ENCODE measurements at places on chromosomes 4 and X.
A peak's percentile ranks its signal among the peaks of the same experiment; 100 is the strongest.

- peak overlapping the region; percentile 99 for H3K27ac ChIP-seq
- peak overlapping the region; percentile 70 for H3K4me3 ChIP-seq
- H3K4me1 ChIP-seq: peaks cover 15% of the 10 kb centered on the region
- no peaks in the 10 kb centered on the region for H3K27me3 ChIP-seq
These were observed 812 bp upstream of the KDM6A start for GRCh38 chrX:44871931-44872820.

GRCh38 chrX:24018809-24019208 is 8.2 kb downstream of the KLHL15 start:
- H3K27ac ChIP-seq: no peak overlapping the region
- DNase-seq: no peak
- H3K36me3 ChIP-seq: peaks cover 2% of the 10 kb centered on the region

DNA sequence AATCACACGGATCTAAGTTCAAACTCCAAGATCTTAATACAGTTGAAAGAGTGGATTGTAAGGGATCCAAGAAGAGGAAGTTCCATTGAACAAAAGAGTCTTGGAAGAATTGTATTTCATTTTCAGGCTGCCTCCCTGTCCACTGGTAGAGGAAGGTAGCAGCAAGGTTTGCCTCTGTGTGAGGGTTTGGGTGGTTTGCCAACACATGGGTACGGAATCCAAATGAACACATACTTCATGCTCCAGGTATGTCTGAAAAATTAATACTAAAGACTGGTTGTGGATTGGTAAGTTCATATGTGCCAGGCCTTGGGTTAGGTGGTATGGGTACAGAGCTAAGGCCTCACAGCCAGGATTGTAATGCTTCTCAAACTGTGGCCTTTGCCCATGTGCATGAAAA is 523.6 kb upstream of the BOD1L1 start:
- H3K27me3 ChIP-seq: no peaks in the 10 kb centered on the region
- no peak overlapping the region for H3K4me3 ChIP-seq
- no peaks in the 10 kb centered on the region for H3K36me3 ChIP-seq
- H3K4me1 ChIP-seq: no peaks in the 10 kb centered on the region

GRCh38 chrX:7100022-7100421 is 47.5 kb upstream of the STS start:
- no peak for DNase-seq
- H3K27me3 ChIP-seq: no peaks in the 10 kb centered on the region
- H3K4me3 ChIP-seq: no peak overlapping the region
- peaks cover 14% of the 10 kb centered on the region for H3K36me3 ChIP-seq
- H3K27ac ChIP-seq: no peak overlapping the region
- no peaks in the 10 kb centered on the region for H3K4me1 ChIP-seq

DNA sequence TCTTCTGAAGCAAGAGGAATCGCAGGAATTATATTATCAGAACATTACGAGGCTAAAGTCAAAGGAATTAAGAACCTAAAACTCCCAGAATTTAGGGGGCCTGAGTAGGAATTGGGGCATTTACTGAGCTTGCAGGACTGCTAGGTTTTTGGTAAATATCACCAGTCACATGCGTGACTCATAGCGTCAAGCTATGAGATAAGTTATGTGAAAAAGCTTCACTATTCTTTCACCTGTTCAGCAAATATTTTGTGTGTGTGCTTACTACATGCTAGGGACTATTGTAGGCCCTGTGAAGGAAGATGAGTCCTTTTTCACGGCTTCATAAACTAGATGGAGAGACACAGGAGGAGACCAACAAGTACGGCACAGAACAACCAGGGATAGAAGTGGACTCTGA is 52.2 kb downstream of the MAGEA10 start:
- no peak overlapping the region for H3K27ac ChIP-seq
- no peaks in the 10 kb centered on the region for H3K27me3 ChIP-seq
- no peaks in the 10 kb centered on the region for H3K4me1 ChIP-seq

GRCh38 chr4:153084980-153085630 is 119.1 kb upstream of the TRIM2 start:
- no peak overlapping the region for H3K27ac ChIP-seq
- peak; percentile 89 for DNase-seq
- no peaks in the 10 kb centered on the region for H3K27me3 ChIP-seq

DNA sequence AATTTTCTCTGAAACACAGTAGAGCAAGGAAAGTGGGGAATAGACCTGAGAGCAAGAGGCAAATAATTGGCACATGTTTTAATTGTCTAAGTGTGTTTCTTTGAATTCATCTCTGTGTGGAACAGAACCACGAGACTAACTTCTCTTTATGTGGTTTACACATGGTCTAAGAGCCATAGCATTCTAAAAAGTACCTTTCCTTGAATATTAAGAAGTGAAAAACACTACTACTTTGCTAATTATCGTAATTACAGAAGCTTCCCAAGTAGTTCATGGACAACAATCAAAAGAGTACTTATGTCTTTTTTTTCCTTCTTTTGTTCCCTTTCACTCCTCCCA is 2.9 kb upstream of the CYBB start:
- H3K36me3 ChIP-seq: no peaks in the 10 kb centered on the region
- no peak overlapping the region for H3K27ac ChIP-seq
- no peaks in the 10 kb centered on the region for H3K27me3 ChIP-seq

DNA sequence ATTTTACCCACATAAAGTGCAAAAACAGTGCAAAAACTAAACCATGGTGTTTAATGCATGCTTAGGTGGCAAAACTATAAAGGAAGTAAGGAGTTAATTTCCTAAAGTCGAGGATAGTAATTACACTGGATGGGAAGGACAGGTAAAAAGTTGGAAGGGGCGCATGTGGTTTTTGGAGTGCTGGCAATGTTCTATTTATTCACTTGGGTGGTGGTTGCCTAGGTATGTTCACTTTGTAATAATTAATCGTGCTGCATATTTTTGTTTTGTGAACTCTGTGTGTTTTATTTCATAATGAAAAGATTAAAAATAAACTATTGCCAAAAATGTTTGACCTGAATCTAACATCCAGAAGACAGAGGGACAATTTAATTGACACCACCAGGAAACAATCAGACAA is 32.1 kb upstream of the SMARCA5 start:
- no peaks in the 10 kb centered on the region for H3K27me3 ChIP-seq
- H3K27ac ChIP-seq: no peak overlapping the region
- no peak overlapping the region for H3K4me3 ChIP-seq
- no peak for DNase-seq

- H3K27ac ChIP-seq: no peak overlapping the region
- no peak for DNase-seq
- no peak overlapping the region for H3K4me3 ChIP-seq
- H3K4me1 ChIP-seq: no peaks in the 10 kb centered on the region
- H3K27me3 ChIP-seq: no peaks in the 10 kb centered on the region
- H3K36me3 ChIP-seq: no peaks in the 10 kb centered on the region
These were observed 23.2 kb downstream of the DIAPH2 start for GRCh38 chrX:96707804-96708203.

DNA sequence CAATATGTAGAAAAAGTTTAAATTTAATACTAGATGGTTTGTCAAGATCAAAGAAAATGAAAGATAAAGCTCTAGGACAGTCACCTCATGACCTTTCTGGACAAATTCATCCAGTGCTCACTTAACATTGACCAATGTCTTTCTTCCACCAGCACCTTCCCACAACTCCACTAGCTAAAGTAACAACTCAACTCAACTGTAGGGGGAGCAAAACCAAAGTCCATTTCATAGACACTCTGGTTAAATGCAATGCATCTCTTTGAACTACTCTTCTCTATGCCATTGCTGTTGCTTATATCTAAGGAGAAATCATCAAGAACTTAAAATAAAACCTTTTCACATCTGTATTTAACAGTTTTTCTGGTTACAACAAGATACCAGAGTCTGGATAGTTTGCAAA is 25.1 kb downstream of the UGT2B4 start:
- DNase-seq: no peak
- H3K27me3 ChIP-seq: no peaks in the 10 kb centered on the region
- H3K36me3 ChIP-seq: no peaks in the 10 kb centered on the region
- no peak overlapping the region for H3K27ac ChIP-seq
- no peak overlapping the region for H3K4me3 ChIP-seq

GRCh38 chr4:25031077-25031621 is 403 bp upstream of the LGI2 start:
- H3K27me3 ChIP-seq: peaks cover 8% of the 10 kb centered on the region
- peak overlapping the region; percentile 61 for H3K4me3 ChIP-seq
- no peaks in the 10 kb centered on the region for H3K36me3 ChIP-seq
- no peak overlapping the region for H3K27ac ChIP-seq

DNA sequence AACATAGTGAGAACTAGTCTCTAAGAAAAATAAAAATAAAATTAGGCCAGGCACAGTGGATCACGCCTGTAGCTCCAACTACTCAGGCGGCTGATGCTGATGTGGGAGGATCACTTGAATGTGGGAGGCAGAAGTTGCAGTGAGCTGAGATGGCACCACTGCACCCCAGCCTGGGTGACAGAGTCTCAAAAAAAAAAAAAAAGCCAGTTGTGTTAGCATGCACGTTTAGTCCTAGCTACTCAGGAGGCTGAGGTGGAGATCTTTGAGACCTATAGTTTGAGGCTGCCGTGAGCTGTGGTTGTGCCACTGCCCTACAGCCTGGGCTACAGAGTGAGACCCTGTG is 2.5 kb downstream of the DCK start:
- no peak overlapping the region for H3K4me3 ChIP-seq
- no peaks in the 10 kb centered on the region for H3K27me3 ChIP-seq
- H3K4me1 ChIP-seq: peaks cover 9% of the 10 kb centered on the region

GRCh38 chr4:170672381-170672965 is 582.7 kb upstream of the AADAT start:
- H3K4me1 ChIP-seq: no peaks in the 10 kb centered on the region
- DNase-seq: no peak
- no peaks in the 10 kb centered on the region for H3K27me3 ChIP-seq
- H3K4me3 ChIP-seq: no peak overlapping the region
- H3K27ac ChIP-seq: no peak overlapping the region

GRCh38 chrX:47991263-47992094 is 12.3 kb downstream of the ZNF182 start:
- no peak for DNase-seq
- no peak overlapping the region for H3K27ac ChIP-seq
- H3K4me3 ChIP-seq: no peak overlapping the region
- H3K27me3 ChIP-seq: peaks cover 3% of the 10 kb centered on the region
- H3K36me3 ChIP-seq: peaks cover 26% of the 10 kb centered on the region

GRCh38 chr4:46974891-46975543 is 18.4 kb downstream of the GABRA4 start:
- no peak for DNase-seq
- H3K27me3 ChIP-seq: no peaks in the 10 kb centered on the region
- H3K27ac ChIP-seq: no peak overlapping the region
- H3K4me1 ChIP-seq: no peaks in the 10 kb centered on the region
- H3K4me3 ChIP-seq: no peak overlapping the region

DNA sequence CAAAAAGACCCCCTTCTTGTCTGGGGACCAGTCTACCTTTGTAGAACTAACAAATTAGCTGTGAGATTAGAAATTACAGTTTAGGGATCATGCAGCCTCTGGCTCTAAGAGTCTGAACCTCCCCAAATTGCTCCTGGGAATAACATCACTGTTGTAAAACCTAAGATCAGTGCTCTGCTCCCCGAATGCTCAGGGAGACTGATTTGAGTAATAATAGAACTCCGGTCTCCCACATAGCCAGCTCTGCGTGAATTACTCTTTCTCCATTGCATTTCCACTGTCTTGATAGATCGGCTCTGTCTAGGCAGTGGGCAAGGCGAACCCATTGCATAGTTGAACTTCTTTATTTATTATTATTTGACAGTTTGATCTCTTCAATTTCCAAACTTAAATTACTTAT is 160.8 kb upstream of the VCX3A start:
- DNase-seq: no peak
- no peak overlapping the region for H3K4me3 ChIP-seq
- H3K4me1 ChIP-seq: no peaks in the 10 kb centered on the region
- H3K27ac ChIP-seq: no peak overlapping the region
- H3K36me3 ChIP-seq: no peaks in the 10 kb centered on the region

DNA sequence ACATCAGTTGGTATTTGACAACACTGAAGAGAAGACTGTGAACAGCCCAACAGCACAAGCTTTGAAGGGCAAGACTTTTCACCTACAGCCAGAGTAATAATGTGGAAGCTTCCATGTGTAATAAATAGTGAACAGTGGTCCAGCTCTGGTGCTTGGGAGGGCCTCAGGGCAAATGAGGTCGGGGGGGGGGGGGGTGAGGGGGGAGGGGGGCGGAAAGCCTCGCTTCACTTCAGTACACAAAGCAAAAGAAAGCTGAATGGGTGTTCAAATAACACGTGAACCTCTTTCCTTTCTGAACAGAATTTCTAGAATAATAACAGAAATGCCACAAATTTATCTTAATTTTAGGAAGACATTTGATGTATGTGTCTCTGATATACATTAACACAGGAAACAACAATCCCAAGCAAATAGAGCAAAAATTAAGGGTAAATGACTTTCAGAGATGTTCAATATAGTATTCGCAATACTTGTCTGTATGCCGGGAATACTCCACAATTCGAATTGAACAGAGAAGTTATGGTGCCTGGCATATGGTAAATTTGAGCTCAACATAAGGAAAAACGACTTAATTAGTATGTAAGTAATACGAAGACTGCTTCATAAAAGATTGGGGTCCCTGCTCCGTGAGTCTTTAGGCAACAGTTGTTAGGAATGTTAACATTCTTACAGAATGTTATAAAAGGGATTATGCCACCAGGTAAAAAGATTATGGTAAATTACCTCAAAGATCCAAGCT is 92.6 kb downstream of the FRYL start:
- no peak overlapping the region for H3K27ac ChIP-seq
- H3K36me3 ChIP-seq: no peaks in the 10 kb centered on the region
- no peaks in the 10 kb centered on the region for H3K4me1 ChIP-seq
- no peak for DNase-seq

GRCh38 chr4:165443276-165443675 is 64.5 kb downstream of the CPE start:
- no peak overlapping the region for H3K4me3 ChIP-seq
- H3K27ac ChIP-seq: no peak overlapping the region
- H3K27me3 ChIP-seq: no peaks in the 10 kb centered on the region
- H3K4me1 ChIP-seq: no peaks in the 10 kb centered on the region
- DNase-seq: no peak

DNA sequence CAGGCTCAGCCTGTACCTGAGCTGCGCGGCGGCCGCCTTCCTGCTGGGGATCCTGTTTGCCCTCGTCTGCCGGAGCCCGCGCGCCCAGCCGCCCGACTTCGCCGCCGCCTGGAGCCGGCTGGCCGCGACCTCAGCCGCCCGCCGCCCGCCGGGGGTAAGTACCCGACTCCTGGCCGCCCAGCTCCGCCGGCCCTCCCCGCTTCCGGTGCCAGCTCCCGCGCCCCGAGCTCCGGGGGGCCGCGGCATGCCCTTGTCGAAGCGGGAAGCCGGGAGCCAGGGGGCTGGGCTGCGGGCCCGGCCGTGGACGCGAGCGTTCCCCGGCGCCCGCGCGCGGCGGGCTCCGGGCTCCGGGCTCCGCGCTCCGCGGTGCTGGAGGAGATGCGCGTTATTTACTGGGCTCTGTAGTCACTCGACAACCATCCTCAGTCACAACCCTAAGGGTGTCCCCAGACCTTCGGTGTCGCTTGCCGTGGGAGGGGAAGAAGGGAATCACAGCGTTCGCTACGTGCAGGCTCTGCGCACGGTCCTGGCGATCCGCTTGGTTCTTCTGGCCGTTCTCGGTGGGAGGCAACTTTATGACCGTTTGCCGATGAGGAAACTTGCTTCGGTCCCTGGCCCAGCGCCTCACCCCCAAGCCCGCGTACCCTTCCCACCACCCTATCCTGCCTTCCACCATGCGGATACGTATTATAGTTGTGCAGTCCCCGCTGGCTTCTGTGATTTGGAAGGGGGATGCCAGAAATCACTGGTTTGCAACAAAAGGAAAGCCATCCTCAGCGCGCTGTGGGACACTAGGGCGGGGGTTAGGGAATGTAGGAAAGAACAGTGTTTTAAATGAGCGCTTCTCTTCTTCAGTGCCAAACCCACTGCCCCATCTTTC is 944 bp downstream of the SNX25 start:
- H3K4me3 ChIP-seq: peak overlapping the region; percentile 92
- DNase-seq: peak; percentile 47
- no peaks in the 10 kb centered on the region for H3K36me3 ChIP-seq
- peaks cover 17% of the 10 kb centered on the region for H3K4me1 ChIP-seq

Data from liver (tissue), 10 donors.